Skin of body (tissue), 3 donors: ENCODE measurements at places on chromosomes 2 and 18. TPM values are rescaled to one million over a fixed set of nuclear protein-coding genes. Genes with fewer than 3 reads are reported as not detected.

- peak; percentile 46 for DNase-seq
Observed at GRCh38 chr2:187403568-187404260, 44.3 kb downstream of the CALCRL start.

ALPI gene
- not detected for total RNA-seq

GRCh38 chr2:20509770-20510490, 63.1 kb downstream of the RHOB start:
- no peak for DNase-seq

LOXL3 gene
- 3.7 TPM for total RNA-seq

- peak; percentile 9 for DNase-seq
Observed at GRCh38 chr2:181036848-181037603, 56.6 kb downstream of the UBE2E3 start.

- no peak for DNase-seq
Observed at GRCh38 chr2:188695953-188696352, 278.2 kb upstream of the COL3A1 start.

DNA sequence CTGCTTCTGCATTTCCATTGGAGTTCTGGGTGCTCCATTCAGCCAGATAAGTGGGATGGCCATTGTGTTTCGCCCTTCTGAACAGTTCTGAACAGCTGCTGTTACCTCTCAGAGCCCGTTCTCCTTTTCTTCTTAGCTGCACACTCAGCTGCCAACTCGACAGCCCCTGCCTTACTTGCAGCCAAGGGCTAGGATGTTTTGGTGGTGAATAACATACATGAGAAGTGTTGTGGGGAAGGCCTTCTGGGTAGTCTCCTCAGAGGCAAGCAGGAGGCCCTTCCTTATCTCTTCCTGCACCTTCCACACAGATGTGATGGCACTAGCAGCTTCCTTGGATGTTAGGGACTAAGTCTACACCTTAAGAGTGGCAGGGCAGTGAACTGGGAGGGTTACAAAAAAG, 138.4 kb upstream of the NOSTRIN start:
- no peak for DNase-seq

HDLBP gene
- 504 TPM for total RNA-seq

LRRTM1 gene
- 0.10 TPM for total RNA-seq

GRCh38 chr2:237258116-237258515, 155.8 kb downstream of the COL6A3 start:
- no peak for DNase-seq

- DNase-seq: no peak
Observed at GRCh38 chr2:50318147-50318546, 713.8 kb downstream of the NRXN1 start.

UGT1A3 gene
- total RNA-seq: not detected

- DNase-seq: no peak
Observed at GRCh38 chr2:36185624-36186023, 170.0 kb upstream of the CRIM1 start.

DNA sequence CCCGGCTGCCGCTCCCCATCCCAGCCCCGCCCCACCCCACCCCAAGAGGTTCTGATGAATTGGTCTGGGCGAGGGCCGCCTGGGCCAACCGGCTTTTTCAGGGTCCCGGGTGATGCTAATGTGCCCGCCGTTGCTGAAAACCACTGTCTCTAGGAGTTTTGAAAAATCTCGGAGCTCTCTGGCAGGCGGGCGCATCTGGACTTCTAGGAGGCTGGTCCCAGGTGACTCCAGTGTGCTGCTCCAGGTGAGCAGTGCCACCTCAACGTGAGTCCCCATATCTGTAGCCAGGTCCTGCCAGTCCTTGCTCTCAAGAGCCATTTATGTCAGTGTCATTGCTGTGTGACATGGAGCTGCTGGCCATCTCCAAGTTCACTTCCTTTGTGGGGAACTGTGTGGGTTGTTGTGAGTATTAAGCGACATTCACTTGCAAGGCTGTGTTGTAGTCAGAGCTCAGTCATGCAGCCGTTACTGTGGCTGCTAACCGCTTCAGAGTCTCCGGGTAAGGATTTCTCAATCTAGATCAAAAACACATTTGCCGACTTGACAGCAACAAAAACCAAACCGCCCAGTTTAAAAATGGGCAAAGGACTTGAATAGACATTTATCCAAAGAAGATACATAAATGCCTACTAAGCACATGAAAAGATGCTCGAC, at the start of gene RFX8:
Gene RFX8 (minus strand): TSS at position 382 of the 654 bp plus-strand sequence. CDS start 8,264 bp downstream, outside the sequence.
- peak; percentile 65 for DNase-seq

GRCh38 chr2:177559638-177560037, 167.1 kb downstream of the AGPS start:
- DNase-seq: no peak

DNA sequence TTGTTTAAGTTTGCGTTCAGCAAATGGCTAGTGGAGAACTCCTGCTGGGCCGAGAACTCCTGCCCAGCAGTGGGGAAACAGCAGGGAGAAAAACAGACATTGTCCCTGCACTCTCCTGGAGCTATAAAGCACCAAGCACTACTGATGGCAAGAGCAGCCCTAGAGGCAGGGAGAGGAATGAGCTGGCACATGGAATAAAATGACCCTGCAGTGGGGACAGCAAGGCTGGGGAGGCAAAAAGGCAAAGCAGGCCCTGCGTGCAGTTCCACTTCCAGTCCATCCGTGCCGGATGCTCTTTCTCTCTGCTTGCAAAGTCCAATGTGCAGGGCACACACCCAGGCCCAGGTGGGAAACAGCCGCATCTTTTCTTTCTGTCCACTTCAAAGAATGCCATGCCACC, 415.5 kb downstream of the LRATD1 start:
- DNase-seq: no peak

POTEJ gene
- total RNA-seq: 0.10 TPM

DNA sequence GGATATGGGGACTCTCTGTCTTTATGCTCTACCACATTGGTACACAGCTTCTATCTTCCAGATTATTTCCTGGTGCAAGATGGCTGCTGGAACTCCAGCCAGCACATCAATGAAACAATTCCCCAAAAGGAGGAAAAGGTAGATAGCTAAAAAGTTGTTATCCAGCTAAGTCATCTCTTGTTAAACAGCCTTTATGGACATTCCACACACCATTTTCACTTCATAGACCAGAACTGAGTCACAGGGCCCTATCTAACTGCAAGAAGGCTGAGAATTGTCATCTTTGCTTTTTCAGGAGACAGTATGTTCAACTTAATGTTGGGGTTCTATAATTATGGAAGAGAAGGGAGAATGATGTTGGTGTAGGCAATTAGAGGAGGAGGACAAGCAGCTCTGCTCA, 133.3 kb upstream of the NOSTRIN start:
- DNase-seq: no peak

UBR3 gene
- 93.8 TPM for total RNA-seq

- DNase-seq: no peak
Observed at GRCh38 chr2:119250718-119251290, 27.2 kb downstream of the STEAP3 start.

DNA sequence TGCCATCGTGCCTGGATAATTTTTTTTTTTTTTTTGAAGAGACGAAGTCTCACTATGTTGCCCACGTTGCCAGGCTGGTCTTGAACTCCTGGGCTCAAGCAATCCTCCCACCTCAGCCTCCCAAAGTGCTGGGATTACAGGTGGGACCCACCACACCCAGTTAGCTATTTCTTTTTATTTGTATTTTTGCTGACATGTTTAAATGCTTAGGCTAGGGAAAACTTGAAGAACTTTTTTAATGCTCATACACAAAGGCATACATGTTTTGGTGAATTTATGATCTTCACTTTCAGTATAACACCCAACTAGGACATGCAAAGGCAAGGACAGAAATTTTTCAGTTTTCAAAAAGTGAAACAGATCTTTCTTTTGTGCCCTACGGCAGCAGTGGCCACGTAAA, 9.9 kb downstream of the L3MBTL4 start:
- no peak for DNase-seq

- DNase-seq: no peak
Observed at GRCh38 chr18:49878567-49879270, 65.4 kb upstream of the ACAA2 start.

GRCh38 chr2:25566694-25567093, 106.7 kb downstream of the DTNB start:
- no peak for DNase-seq

- DNase-seq: no peak
Observed at GRCh38 chr2:239676716-239677452, 276.1 kb upstream of the HDAC4 start.

ARHGAP28 gene
- total RNA-seq: 42.6 TPM

DNA sequence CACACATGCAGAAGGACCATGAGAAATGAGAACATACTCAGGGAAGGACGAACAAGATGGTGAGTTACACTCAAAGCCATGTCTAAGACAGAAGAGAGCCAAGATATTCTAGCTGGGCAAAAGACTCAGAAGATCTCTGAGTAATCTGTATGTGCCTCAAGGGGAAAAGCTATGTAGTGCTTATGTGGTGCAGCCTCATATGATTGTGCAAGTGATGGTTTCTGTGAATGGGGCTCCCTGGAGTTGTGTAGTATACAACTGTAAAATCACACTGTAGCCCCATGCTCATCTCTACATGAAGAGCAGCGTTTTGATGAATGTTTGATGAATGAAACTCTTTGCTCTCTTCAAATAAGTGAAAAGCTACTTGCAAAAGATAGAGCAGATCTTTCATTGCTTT, 57.5 kb downstream of the OSR1 start:
- no peak for DNase-seq

ILKAP gene
- total RNA-seq: 38.4 TPM

DTNA gene
- total RNA-seq: 14.1 TPM

GRCh38 chr18:75106746-75107145, 102.2 kb downstream of the PTGR3 start:
- DNase-seq: no peak

DNA sequence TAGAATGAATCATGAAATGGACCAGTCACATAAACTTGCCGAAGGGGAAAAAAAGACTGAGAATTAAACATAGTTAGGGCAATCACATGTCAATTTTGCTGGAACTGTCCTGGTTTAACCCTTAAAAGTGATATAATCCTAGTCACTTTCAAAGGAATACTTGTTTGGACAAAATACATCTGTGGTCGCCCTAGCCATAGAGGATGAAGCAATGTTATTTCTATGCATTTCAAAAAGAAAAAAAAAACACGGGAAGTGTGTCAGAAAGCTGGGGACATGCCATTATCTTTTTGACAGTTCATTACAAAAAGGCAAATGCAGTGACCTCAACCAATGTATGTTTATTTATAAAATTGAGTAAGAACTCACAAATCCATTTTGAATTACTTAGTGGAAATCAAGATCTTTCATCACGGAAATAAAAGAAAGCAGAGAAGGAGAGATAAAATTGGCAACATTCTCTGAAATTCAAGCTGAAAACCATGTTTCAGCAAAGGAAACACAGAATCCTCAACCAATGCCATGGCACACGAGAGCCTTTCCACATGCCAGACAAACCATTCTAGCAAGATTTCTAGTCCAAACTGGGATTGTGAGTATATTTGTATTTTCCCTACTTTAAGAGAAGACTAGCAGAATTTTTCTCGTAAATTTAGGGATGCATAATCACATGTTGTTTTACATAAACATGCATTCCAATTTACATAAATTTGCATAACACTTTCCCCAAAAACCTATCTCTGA, 854.3 kb upstream of the ACVR2A start:
- peak; percentile 9 for DNase-seq

C2orf80 gene
- not detected for total RNA-seq

DNA sequence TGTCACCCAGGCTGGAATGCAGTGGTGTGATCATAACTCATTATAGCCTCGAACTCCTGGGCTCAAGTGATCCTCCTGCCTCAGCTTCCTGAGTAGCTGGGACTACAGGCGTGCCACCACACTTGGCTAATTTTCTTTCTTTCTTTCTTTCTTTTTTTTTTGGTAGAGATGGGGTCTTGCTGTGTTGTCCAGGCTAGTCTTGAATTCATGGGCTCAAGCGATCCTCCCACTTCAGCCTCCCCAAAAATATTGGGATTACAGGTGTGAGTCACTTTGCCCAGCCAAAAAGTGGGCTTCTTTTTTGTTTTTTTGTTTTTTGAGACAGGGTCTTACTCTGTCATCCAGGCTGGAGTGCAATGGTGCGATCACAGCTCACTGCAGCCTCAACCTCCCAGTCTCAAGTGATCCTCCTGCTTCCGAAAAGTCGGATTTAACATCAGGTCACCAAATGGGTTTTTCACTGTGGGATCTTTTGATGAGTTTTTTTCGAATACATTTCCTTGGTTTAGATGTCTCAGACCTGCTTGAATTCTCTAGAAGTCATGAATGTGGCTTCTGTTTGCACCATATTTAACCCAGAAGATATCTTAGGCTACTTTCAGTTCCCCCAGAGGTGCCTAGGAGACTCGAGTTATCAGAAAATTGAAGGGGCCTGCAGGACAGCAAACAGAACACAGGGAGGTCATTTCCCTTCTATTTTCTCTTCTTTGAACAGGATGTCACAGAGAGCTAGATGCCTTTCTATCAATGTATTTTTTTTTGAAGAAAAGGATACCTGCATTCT, 8.9 kb downstream of the RAB31 start:
- DNase-seq: no peak

SIX3 gene
- total RNA-seq: not detected

- no peak for DNase-seq
Observed at GRCh38 chr2:80852079-80852807, 547.7 kb upstream of the LRRTM1 start.

GRCh38 chr18:70489986-70490933, 201.4 kb downstream of the SOCS6 start:
- DNase-seq: peak; percentile 32

GRCh38 chr2:137952586-137953129, 11.6 kb upstream of the HNMT start:
- DNase-seq: peak; percentile 43

GRCh38 chr2:220101980-220102379, 474.6 kb downstream of the SLC4A3 start:
- DNase-seq: no peak
